ENCODE measurements at places on chromosomes 3 and 15. TPM values are rescaled to one million over a fixed set of nuclear protein-coding genes. Genes with fewer than 3 reads are reported as not detected.

DNA sequence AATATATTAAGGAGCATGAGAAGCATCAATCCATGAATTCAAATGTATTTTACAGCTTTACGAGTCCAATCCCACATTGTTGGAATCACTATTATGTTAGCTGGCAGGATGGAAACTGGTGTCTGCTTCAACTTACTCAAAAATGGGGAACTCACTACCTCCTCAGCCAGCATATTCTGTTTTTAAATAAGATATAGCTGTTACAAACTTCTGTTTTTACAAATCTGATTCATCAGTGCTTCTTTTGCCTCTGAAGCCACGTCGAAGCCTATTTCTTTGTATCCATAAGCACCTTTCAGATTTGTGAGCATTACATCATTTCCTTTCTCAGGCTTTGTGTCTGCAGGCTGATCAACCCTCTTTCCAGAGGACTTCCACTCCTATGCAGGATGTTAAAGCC, 105.9 kb downstream of the TPRG1 start:
- DNase-seq = no peak

DNA sequence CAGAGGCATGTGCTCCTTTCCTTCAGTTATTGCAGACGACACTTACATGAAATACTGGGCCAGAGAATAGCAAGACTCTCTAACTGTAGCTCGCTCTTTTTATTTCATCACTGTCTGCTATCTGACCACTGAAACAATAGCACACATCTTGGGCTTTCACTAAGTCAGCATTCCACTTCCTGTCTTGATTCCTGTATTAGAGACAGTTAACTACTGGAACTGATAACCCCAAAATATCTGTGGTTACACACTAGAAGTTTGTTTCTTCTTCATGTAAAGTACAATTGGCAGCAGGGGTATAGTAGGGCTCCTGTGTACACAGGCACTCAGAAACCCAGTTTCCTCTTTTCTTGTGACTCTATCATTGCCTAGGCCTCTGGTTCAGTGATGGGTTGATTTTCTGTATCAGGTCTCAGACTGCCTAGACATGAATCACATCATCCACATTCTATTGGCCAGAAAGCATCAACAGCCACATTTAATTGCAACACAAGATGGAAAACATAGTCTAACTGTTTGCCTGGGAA, 230.2 kb upstream of the CD96 start:
- no peak for DNase-seq

DNA sequence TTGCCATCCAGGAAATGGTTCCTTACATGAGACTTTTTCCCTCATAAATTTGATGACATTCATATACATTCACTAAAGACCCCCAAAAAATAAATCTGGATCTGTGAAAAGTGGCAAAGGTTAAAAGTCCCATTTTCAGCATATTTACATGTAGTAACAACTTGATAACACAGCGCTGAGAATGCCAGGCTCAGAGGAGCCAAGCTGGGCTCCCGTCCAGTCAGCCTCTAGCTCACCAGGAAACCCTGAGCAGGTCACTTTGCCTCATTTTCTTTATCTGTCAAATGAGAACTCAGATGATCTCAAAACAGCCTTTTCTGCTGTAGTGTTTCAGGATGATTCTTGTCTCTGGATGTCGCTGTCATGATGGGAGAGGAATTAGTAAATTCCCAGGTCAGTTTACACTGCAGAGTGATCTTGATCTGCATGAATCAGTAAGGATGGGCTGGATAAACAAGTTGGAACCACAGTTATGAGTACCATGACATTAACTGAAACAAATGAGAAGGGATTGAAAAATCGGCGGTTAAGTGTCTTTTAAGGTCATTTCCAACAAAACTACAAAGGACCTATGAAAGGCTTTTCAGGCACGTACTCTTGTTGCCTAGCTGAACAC, 82.8 kb downstream of the PPARG start:
- DNase-seq = no peak

GRCh38 chr3:97720417-97720816, 44.1 kb upstream of the ARL6 start:
- no peak for DNase-seq

GRCh38 chr3:13687517-13687943, 138.6 kb downstream of the FBLN2 start:
- DNase-seq = no peak

The SYNM gene
- 15.1 TPM for total RNA-seq

DNA sequence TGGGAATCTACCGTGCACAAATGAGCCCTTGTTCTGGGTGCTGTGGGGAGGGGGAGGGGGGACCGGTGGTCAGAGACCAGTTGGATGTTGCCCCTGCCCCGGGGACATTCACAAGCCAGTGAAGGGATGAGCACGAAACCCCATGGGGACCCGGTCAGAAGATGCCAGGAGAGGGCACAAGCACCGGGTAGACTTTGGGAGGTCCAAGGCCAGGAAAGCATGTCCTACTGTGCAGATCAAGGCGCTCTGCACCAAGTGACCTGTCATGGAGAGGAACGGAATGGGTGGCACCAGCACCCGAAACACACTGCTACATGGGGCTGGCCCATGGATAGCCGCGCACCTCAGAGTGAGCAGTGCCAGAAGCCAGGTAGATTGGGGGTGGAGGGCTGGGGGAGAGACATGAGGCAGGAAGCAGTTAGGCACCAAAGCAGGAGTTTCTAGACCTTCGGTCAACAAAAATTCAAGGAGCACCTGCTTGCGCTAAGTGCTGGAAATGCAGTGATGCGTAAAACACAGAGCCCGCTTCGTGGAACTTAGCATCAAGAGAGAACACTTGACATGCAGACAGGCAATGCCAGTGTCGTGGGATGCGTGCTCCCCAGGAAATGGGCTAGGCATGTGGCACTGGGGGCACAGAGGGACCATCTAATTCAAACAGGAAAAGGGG, 99.1 kb downstream of the CPN2 start:
- DNase-seq = no peak

GRCh38 chr15:50613600-50613999, 67.1 kb upstream of the USP50 start:
- no peak for DNase-seq

The BCHE gene
- 39.0 TPM for total RNA-seq

- DNase-seq = no peak
Measured at GRCh38 chr3:182105875-182106274, 394.1 kb downstream of the SOX2 start.

DNA sequence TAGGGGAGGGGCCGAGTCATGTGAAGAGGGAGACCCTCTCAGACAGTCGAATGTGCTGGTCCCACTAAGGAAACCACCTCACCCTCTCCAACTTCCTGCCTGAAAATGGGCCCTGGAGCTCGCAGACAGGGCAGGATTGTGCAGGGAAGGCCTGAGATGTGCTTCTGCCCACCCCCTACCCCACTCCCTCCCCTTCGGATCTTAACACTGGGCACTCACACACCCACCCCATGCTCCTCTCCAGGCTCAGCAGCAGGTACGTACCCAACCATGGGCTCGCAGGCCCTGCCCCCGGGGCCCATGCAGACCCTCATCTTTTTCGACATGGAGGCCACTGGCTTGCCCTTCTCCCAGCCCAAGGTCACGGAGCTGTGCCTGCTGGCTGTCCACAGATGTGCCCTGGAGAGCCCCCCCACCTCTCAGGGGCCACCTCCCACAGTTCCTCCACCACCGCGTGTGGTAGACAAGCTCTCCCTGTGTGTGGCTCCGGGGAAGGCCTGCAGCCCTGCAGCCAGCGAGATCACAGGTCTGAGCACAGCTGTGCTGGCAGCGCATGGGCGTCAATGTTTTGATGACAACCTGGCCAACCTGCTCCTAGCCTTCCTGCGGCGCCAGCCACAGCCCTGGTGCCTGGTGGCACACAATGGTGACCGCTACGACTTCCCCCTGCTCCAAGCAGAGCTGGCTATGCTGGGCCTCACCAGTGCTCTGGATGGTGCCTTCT, 20.0 kb downstream of the ATRIP start:
- DNase-seq = no peak

DNA sequence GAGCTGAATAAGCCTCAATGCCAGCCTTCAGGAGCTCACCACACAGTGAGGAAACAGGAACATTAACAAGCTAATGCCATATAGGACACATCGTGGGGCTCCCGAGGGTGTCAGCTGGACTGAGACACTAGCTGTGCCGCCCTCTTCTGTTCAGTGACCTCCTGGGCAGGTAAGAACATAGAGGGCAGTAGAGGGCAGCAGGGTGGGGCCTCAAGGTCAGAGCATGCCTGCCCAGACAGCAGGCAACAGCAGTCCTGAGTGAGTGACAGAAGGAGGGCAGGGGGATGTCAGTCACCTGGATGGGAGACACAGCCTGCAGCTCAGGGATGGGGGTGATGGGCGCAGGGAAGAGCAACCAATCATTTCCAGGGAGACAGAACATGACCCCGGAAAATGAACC, 15.5 kb downstream of the NTRK3 start:
- DNase-seq = no peak

- no peak for DNase-seq
Measured at GRCh38 chr3:156161172-156161571, 40.8 kb downstream of the KCNAB1 start.

- no peak for DNase-seq
Measured at GRCh38 chr3:20235796-20236195, 49.8 kb upstream of the SGO1 start.

The ATP13A5 gene
- total RNA-seq = not detected

DNA sequence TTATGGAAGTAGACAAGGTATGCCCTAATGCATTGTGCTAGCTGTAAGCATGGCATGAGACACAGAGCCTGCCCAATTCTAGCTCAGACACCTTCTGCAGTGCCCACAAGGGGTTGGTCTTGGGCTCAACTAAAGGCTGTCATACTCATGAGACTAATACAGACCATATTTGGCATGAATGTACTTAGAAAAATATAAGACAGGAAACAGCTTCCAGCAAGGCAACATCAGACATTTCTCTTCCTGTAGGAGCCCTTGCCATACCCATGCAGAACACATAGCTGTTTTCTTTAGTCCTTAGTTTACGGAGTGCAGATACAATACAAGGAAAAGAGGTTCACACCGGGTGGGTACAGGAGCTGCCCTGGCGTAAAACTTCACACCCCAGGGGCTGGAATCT, 30.5 kb upstream of the NR1I2 start:
- DNase-seq = no peak

The GABRB3 gene
- total RNA-seq = 1.3 TPM

GRCh38 chr3:105327662-105328337, 38.9 kb upstream of the ALCAM start:
- DNase-seq = no peak

GRCh38 chr3:178367817-178368617, 168.2 kb upstream of the KCNMB2 start:
- DNase-seq = no peak

GRCh38 chr15:85312486-85312885, 67.9 kb upstream of the AKAP13 start:
- DNase-seq = no peak

- no peak for DNase-seq
Measured at GRCh38 chr15:62071711-62072308, 5.0 kb downstream of the C2CD4A start.

The GLT8D1 gene
- total RNA-seq = 58.6 TPM

DNA sequence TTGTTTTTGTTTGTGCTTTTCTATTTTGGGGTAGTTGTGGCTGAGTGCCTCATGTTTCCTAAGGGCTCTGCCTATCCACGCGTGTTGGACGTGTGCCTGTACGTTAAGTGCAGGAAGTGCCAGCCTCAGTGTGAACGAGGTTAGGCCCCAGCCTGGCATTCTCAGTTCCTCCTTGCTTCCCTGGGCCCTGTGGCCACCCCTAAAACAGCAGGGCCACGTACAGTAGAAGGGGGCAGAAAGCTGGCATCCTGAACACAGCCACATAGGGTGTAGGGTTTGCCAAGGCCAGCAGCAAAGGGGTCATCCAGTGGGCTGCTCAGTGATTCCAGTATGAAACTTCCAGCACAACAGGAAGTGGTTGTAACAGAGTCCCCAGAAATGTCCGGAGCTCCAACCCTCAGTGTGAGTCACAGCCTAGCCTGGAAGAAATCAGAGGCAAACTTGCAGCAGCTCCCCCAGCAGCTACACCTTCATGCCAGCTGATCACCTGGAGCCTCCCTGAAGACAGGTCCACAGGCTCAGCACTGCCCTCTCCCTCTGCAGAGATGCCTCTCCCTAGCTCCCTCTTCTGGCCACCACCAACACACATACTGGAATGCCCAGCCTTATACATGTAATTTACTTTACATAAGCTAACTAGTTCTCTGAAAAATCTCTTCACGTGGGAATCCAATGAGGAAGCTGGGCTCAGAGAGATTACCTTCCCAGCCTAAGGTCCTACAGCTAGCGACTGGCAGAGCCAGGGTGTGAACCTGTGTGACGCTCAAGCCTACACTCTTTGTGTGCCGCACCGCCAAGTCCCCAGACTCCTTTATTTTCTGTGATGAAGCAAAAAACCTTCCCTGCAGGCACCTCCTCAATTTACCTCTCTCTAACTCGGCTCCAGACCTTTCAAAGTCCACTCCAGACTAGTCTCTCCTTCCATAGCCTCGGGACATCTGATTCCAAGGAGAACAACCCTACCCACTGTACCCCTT, 26.6 kb downstream of the ILDR1 start:
- DNase-seq = peak; percentile 34

GRCh38 chr15:74222240-74223119, 13.6 kb upstream of the CCDC33 start:
- no peak for DNase-seq

GRCh38 chr3:127149621-127150310, 43.2 kb upstream of the PRR23E start:
- DNase-seq = no peak

The ROPN1 gene
- total RNA-seq = not detected

DNA sequence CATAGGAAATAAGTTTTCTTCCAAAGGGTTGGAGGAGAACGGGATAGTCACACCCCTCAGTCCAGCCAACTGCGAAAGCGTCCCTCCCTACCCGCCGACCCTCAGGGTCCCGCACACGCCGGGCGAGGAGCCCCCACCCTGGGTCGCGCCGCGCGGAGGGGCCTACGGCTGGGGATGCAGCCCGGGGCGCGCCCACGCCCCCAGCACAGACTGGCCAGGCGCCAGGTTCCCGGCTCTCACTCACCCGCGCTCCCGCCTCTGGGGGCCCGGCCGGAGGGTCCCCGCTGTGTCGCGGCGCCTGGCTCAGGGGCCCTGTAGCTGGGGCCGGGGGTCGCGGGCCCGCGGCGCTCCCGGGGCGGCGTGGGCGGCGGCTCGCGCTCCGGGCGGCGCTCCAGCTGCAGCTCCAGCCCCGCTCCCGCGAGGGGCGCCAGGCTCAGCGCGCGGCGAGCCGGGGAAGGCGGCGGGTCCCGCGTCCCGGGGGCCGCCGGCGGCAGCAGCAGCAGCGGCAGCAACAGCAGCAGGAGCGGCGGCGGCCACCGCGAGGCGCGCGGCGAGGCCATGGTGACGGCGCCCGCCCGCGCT, 375 bp downstream of the HEG1 start:
- no peak for DNase-seq

- DNase-seq = no peak
Measured at GRCh38 chr3:13590841-13591520, 42.1 kb downstream of the FBLN2 start.

DNA sequence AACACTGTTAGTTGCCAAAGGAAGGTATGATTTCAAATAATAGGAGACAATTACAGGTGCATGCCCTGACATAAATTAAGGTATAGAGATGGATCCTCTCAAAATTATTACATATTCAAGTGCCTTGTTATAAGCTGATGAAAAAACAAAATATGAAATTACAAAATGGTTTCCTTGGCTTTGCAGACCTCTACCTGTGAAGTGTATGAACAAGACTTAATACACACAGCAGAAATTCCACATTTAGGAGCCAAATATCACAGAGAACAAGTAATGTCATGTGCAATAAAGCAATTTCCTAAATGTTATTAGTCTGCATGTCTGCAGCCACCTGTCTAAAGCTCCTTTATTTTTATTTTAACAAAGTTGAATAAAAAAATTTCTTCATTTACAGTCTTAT, 151.5 kb downstream of the ALCAM start:
- DNase-seq = no peak

- DNase-seq = no peak
Measured at GRCh38 chr3:147582642-147583041, 173.5 kb downstream of the ZIC1 start.

The ZNF774 gene
- total RNA-seq = 0.69 TPM

The TTC21A gene
- 1.2 TPM for total RNA-seq

The ZNF501 gene
- 3.8 TPM for total RNA-seq

All from NCI-H460 (cell line).